ENCODE measurements at places on chromosomes 12 and 14. TPM values are rescaled to one million over a fixed set of nuclear protein-coding genes. Genes with fewer than 3 reads are reported as not detected.

DNA sequence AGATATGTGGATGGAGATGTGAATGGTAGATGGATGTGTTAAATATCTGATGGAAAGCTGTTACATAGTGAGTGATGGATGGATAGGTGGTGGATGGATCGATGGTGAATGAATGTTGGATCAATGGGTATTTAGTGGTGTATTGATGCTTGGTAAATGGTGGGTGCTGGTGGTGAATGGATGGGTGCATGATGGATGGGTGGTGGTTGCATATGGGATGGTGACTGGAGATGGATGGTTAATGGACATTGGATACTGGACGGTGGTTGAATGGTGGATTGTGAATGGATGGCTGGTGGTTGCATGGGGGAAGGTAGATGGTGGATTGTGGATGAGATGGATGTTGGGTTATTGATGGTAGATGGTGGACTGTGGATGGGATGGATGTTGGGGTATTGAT is 2.1 kb upstream of the LBHD2 start:
- DNase-seq, result no peak
- no peak overlapping the region for H3K27ac ChIP-seq
- no peak overlapping the region for H3K4me3 ChIP-seq
- H3K36me3 ChIP-seq, result no peaks in the 10 kb centered on the region
- H3K4me1 ChIP-seq, result no peaks in the 10 kb centered on the region

DNA sequence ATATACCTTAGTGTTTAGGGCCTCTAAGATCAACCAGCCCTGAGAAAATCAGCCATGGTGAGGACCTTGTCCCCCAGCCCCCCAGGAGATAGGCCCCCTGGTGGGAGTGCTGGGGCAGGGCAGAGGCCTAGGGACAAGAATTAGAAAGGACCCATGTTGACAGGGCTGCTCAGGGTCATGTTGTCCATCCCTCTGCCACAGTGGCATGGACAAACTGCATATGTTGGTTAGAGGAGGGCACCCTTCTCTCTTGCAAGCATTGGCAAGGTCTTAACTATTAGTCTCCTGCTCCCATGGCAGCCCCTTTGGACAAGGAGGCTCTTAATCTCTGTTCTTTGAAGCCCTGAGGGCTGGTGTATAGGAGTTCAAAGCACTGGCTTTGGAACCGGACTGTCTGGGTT is 755 bp upstream of the PTPN6 start:
- peak overlapping the region; percentile 92 for H3K4me3 ChIP-seq
- peak overlapping the region; percentile 95 for H3K27ac ChIP-seq
- DNase-seq, result no peak

- H3K4me3 ChIP-seq, result no peak overlapping the region
- DNase-seq, result no peak
- no peaks in the 10 kb centered on the region for H3K36me3 ChIP-seq
Observed at GRCh38 chr14:103301512-103302354, 32.3 kb upstream of the EIF5 start.

DNA sequence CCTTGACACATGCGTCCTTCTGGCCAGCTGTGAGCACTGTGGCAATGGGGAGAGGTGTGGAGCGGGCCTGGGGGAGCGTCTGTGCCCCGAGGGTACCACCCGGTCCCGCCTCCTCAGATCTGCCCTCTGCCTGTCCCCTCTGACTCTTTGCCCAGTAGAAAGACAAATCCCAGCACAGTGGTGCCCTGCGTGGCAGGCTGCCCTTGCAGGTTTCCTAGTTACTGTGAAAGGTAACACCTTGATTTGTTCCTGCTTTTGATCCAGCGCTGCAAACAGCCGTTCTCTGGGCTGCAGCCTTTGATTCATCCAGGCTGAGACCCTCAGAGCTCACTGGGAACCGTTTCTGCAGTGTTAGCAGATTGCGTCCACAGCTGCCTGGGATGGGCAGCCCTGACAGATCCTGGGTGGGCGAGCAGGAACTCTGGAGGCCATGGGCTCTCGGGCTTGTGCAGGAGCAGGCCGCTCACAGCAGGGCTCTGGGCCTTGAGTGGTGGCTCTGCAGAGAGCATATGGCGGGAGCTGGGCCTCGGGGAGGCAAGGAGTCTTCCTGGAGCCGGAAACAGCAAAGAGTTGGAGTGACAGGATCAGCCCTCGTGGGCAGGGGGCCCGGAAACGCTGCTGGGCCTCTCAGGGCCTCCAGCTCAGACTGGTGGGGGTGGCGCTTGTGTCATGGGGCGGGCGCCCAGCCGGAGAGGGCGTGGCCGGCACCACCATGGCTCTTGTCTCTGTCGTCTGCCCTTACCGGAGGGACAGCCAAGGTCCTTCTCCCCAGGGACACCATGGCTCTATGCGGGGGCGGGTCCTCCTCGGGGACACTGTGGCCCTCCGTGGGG is 16.6 kb downstream of the FBRSL1 start:
- H3K4me1 ChIP-seq, result peaks cover 10% of the 10 kb centered on the region
- no peaks in the 10 kb centered on the region for H3K27me3 ChIP-seq
- no peaks in the 10 kb centered on the region for H3K36me3 ChIP-seq
- peak overlapping the region; percentile 73 for H3K27ac ChIP-seq
- peak overlapping the region; percentile 35 for H3K4me3 ChIP-seq

GRCh38 chr12:55940065-55940732 is 9.2 kb downstream of the DGKA start:
- no peak overlapping the region for H3K4me3 ChIP-seq
- H3K27me3 ChIP-seq, result no peaks in the 10 kb centered on the region
- H3K4me1 ChIP-seq, result peaks cover 63% of the 10 kb centered on the region
- peak; percentile 88 for DNase-seq
- H3K27ac ChIP-seq, result peak overlapping the region; percentile 64
- H3K36me3 ChIP-seq, result peaks cover 55% of the 10 kb centered on the region

The MUCL1 gene
- not detected for total RNA-seq

The ASB2 gene
- 0.94 TPM for total RNA-seq

The PRIM1 gene
- 15.6 TPM for total RNA-seq

The HOXC10 gene
- not detected for total RNA-seq
